ENCODE measurements at places on chromosomes 13 and 19.
A peak's percentile ranks its signal among the peaks of the same experiment; 100 is the strongest.

GRCh38 chr19:43789029-43789428, 8.3 kb upstream of the KCNN4 start:
- DNase-seq = no peak

DNA sequence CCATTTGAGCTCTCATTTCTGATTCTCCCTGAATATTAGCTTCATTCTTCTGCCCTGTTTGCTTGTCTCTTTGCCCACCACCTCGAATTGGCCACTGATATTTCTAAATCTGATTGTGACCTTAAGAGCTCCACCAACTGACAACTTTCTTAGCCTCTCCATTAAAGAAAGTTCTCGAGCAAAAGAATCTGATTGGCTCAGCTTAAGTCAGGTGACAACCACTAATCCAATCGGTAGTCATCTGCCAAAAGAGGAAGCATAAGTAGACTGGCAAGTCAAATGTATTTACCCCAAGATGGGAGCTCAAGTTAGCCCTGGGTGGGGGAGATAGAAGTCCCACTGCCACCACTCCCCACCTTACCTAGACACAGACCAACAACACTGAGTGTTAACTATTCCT, 41.5 kb downstream of the NOTCH3 start:
- DNase-seq = no peak

GRCh38 chr19:10364644-10365043, 15.7 kb downstream of the TYK2 start:
- no peak for DNase-seq

DNA sequence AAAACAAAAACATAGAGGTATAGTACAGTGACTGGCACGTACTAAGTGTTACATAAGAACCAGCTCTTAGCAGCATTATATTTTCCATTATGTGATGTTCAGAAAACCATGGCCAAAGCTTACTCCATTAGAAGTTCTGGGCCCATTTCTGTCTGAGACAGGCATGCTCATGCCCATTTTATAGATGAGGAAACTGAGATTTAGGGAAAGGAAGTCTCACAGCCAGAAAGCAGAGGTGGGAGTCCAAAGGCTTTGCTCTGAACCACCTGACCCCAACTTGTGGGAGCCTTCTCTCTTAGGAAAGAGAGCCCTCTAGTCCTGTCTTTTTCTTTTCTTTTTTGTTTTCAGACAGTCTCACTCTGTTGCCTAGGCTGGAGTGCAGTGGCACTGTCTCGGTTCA, 2.3 kb downstream of the AP2S1 start:
- DNase-seq = no peak

DNA sequence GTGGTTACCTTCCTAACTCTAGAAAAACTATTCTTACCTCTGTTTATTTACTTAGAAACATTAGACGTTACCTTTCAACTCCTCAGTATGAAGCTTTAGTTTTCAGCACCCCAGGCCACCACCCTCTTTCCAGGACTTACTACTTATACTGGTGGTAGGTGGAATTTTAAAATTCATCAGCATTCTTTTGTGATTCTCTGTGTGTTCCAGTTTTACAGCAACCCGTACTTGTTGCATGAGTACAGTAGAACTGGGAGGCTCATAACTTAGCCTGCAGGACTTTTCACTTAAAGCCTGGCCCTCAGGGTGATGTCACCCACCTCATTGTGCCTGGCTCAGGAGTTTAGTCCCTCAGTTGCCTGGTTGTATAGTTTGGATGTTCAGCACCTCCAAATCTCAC, 49.4 kb upstream of the ALOX5AP start:
- DNase-seq = no peak

DNA sequence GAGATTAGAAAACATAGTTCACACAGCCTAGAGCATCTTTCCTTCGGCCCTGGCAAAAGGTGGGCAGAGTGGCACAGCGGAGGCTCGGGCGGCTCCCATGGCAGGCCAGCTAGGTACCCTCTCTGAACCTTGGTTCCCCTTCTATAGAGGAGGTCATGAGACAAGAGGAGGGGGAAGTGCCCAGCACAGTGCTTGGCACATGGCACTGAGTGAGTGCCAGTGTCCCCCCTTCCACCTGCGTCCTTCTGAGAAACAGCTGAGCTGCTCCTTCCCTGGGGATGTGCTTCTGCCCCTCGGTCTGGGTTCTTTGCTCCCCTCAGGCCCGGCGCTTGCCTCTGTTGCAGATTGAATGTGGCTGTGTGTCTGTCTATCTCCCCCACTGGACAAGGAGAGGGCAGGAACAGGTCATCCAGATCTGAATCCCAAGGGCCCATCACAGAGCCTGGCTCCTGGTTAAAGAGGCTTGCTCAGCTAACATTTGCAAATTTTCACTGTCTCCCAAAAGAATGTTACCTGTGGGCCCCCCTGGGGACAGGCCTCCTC, 165.6 kb downstream of the USP12 start:
- DNase-seq = no peak

DNA sequence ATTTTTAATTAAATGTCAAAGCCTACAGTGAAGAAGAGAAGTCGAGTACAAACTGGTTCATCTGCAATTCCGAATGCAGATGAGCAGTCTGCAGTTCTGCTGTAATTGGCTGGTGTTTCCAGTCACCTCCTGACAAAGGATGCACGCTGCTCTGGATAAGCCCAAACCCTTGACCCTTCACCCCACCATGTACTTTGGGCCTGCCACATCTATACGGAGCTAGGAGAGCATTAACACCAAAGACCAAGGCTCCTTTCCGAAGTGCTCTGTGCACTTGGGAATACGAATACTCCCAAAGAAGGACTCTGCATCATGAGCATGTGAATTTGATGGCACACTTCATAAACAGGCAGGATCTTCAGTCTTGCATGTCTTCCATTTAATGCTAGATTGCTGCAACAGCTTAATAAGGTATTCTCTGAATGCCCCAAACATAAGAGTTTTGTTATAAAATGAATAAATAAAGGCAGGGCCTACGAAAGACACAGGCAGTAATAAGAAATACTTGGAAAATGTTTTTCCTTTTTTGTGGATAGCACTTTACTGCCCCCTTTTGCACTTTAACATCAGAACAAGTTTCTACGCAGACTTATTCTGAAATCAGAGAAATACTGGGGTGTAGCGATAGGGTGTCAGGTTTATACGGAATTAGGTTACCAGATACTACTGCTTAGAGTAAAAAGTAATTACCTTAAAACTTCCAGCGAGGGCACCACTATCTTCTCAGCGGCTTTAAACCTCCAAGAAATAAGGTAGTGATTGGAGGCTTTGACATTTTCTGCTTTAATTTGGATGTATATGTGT, 15.0 kb downstream of the EFNB2 start:
- DNase-seq = no peak

DNA sequence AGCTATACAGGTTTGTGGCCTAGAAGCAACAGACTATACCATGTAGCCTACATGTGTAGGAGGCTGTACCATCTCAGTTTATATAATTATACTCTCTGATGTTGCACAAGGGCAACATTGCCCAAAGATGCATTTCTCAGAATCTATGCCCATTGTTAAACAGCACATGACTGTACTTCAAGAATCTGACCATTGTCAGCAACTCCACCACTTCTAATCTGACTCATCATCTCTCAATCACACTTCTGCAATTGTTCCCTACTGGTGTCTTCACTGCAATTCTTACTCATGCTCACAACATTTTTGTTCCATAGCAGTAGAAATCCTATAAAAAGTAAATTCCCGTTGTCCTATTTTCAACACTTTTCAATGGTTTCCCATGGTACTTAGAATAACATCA, 63.9 kb upstream of the ATXN8OS start:
- DNase-seq = no peak

DNA sequence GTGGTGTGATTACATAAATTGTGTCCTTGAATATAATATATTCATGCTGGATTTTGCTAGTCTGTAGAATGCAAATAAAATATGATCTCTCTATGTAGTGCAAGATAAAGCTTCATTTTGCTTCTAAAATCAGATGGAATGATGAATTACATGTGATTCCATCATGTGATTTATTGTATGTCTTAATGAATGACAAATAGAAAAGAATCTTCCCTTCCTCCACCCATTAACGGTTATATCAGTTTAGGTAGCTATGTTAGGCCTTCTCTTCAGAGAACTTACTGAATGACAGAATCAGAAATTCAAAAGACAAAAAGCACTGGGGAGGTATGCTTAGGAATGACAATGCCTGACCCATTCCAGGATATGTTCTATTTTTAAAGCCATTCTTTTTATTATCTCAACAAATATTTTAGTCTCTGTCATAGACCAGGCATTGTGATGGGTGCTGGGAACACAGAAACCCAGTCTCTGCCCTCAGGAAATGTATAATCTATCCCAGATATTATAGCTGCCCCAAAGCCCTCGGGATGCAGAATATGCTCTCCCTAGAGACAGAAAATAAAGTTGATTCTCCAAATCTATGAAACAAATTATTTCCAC, 90.6 kb downstream of the TEX26 start:
- no peak for DNase-seq

DNA sequence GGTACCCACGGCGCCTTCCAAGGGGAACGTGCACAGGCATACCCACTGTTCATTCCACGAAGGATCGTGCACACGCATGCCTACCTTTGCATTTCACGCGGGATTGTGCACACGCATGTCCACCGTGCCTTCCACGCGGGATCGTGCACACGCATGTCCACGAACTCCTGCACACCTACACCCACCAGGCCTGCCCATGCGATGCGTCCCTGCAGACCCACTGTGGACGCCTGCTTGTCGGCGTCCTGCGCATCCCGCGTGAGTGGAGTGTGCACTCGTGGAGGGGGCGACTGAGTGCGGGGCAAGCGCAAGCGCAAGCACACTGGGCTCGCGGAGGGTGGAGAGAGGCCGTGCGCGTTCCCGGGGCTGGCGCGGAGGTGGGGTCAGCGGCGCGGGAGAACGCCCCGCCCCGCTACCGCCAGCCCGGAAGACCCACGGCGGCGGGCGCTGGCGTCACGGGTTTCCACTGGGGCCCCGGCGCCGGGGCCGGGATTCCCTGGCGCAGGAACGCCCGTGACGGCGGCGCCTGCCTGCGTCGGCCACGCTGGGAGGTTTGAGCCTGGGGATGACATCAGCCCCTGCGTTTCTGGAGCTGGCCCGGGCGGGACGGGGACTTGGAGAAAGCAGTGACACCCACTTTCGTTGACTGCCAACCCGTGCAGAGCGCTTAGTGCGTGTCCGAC, 18.7 kb downstream of the GADD45B start:
- DNase-seq = no peak

DNA sequence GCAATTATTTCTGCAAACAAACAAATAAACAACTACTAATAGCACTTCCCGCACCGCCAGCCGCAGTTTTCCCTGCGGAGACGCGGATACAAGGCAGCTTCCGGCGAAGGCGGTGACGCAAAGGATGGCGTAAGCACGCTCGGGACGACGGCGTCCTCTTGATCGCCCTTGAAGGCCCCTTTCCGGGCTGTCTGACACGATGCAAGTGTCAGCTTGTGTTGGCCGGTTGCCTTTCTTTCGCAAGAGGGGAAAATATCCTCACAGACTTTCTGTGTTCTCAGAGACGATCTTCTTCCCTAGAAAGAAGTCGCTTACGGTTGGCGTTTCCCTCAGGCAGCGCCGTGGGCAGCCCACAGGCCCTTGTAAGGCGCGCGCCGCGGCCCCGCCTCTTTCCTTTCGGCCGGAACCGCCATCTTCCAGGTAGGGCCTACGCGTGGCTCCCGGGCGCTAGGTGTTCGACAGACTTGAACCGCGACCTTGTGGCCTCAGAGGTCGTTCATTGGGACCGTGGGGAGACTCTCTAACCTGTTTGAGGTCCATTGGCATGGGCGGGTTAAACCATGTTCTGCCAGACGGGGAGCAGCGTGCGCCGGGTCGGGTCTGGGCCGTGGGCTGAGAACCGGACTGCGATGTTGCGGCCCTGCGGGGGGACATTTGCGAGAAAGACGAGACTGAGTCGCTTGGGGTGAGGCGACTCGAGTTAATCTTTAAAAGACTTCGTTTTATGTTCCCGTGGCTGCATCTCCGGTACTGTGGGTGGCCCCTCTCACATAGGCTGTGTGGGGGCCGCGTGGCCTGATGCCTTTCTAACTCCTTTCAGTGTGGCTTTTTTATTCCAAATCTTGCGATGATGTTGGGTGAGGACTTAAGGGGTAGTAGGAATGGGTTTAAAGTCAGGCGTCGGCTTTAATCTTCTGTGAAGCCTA, at the start of gene RPL21:
TSS of gene RPL21 (plus strand) at position 393 of the 926 bp plus-strand sequence. CDS start 2,219 bp downstream, outside the sequence.
- peak; percentile 89 for DNase-seq

- DNase-seq = no peak
Measured at GRCh38 chr19:49425922-49426592, 869 bp downstream of the GFY start.

GRCh38 chr19:55390461-55390880, 4.7 kb downstream of the RPL28 start:
- DNase-seq = no peak

DNA sequence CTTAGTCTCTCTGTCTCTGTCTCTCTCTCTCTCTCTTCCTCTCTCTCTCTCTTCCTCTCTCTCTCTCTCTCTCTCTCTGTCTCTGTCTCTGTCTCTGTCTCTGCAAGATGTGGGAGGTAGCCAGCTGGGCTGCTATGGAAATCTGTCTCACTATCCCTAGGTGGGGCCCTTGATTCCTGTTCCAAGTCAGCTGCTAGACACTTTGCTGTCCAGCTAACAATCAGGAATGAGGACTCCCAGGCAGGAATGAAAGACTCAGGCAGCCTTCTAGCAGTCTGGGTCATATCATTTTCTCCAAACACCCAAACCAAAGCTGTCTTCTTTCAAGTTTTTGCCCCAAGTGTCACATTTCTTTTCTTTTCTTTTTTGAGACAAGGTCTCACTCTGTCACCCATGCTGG, 23.2 kb downstream of the CATSPERD start:
- DNase-seq = no peak

- no peak for DNase-seq
Measured at GRCh38 chr13:105240371-105240770, 1295.1 kb downstream of the EFNB2 start.

GRCh38 chr19:15062036-15062435, 12.8 kb downstream of the CASP14 start:
- DNase-seq = no peak

GRCh38 chr13:21686751-21687391, 16.0 kb downstream of the FGF9 start:
- DNase-seq = no peak

DNA sequence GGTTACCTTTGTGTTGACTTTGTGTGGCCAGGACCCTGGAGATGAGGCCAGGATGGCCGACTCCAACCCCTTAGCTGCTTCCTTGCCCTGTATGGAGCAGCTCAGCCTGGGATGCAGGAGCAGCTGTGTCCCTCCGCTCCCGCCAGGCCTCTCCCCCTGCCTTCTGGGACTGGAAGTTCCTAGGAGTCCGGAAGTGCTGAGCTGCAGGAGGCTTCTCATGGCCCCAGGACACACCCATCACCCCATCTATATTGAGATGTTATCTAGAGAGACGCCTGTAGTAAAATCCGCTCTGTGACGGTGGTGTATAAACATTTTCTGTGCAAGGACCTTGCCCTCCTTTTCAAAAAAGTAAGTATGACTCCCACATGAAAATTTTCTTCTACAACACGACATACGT, 27.0 kb downstream of the WTIP start:
- DNase-seq = no peak
